Activated CD4-positive, alpha-beta T cell treated with anti-CD3 and anti-CD28 coated beads, Interleukin-2, Interleukin-6, amounts not matched to agents 100 ng/mL and 50 ng/mL, durations not matched to agents 16 hours and 8 hours (primary cell): ENCODE measurements at places on chromosomes 2 and 18.

GRCh38 chr2:181683518-181684453 is 3.5 kb upstream of the NEUROD1 start:
- DNase-seq = no peak

GRCh38 chr2:204743393-204743960 is 198.2 kb downstream of the PARD3B start:
- DNase-seq = no peak

DNA sequence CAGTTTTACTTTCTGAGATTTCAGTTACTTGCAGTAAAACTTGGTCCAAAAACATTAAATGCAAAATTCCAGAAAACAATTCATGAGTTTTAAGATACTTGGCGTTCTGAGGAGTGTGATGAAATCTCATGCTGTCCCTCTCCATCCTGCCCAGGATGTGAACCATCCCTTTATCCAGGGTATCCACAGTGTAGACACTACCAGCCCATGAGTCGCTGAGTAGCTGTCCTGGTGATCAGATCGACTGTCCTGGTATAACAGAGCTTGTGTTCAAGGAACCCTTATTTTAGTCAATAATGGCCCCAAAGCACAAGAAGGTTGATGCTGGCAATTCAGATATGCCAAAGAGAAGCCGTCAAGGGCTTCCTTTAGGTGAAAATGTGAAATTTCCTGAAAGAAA is 3.2 kb downstream of the SP100 start:
- no peak for DNase-seq

DNA sequence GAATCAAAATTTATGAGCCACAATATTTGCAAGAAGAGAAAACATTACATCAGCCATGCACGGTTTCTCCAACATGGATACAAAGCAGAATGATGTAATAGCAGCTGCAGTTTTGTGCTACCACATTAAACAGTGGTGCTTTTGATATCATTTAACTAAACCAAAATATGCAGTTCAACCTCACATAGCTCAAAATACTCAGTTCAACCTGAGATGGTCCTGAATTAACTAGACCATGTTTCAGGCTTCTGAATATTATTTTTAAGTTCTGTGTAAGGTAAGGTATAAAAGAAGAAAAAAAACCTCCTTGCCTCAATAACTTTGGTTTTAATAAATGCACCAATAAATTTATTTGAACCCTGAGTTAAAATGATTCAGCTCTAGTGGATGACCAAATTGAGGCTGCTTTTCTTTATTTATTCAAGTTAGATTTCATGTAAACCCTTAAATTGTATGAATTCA is 18.8 kb upstream of the TSPYL6 start:
- DNase-seq = peak; percentile 14

GRCh38 chr18:36843784-36844183 is 14.9 kb downstream of the KIAA1328 start:
- no peak for DNase-seq

DNA sequence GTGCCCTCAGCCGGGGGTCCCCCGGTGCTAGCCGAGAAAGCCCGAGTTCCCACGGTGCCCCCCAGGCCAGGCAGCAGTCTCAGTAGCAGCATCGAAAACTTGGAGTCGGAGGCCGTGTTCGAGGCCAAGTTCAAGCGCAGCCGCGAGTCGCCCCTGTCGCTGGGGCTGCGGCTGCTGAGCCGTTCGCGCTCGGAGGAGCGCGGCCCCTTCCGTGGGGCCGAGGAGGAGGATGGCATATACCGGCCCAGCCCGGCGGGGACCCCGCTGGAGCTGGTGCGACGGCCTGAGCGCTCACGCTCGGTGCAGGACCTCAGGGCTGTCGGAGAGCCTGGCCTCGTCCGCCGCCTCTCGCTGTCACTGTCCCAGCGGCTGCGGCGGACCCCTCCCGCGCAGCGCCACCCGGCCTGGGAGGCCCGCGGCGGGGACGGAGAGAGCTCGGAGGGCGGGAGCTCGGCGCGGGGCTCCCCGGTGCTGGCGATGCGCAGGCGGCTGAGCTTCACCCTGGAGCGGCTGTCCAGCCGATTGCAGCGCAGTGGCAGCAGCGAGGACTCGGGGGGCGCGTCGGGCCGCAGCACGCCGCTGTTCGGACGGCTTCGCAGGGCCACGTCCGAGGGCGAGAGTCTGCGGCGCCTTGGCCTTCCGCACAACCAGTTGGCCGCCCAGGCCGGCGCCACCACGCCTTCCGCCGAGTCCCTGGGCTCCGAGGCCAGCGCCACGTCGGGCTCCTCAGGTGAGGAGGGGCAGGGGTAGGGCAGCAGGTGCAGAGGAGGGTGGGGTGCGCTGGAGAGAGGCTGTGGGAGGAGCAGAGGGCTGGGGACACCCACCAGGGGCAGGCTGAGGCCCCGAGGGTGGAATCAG is 14.1 kb upstream of the GMPPA start:
- no peak for DNase-seq

DNA sequence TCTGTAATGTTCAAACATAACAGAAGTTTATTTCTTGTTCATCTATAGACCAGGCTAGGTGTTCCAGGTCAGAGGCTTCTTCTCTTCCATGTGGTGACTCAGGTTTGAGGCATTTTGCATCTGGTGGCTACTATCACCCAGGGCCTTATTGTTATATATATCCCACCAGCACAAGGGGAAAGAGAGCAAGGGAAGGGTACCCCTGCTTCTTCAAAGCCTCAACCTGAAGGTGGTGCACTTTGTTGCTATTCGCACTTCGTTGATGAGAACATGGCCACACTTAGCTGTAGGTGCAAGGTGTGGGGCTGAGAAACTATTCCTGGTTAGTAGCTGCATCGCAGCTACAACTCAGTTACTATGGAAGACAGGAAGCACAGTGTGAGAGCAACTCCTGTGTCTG is 27.4 kb upstream of the SLC3A1 start:
- no peak for DNase-seq

GRCh38 chr2:206098471-206098870 is 12.5 kb upstream of the INO80D start:
- DNase-seq = no peak

- no peak for DNase-seq
Observed at GRCh38 chr2:240306185-240306584, 129.3 kb upstream of the GPC1 start.

DNA sequence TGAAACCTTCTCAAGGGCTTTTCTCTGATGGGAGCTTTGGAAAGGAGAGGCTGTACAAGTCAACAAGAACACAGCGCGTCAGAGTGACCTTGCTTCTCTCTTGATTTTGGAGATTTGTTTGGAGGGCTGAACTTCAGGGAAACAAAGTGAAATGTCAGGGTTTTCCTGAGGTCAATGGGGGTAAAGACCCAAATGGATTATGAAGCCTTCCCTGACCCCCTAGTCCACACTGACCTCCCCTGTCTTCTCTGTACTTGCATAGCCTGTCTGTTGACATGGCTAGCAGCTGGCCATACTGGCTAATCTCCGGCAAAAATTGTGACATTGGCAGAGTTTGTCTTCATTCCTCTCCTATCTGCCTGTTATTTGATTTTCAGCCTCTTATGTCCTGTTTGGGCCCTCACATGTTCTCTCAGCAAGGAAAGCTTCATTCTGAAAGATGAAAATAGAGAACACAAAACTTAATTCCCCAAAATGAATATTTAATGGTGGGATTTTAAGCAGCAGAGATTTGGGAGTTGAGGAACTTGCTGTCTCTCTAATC is 149.3 kb upstream of the HAAO start:
- no peak for DNase-seq

DNA sequence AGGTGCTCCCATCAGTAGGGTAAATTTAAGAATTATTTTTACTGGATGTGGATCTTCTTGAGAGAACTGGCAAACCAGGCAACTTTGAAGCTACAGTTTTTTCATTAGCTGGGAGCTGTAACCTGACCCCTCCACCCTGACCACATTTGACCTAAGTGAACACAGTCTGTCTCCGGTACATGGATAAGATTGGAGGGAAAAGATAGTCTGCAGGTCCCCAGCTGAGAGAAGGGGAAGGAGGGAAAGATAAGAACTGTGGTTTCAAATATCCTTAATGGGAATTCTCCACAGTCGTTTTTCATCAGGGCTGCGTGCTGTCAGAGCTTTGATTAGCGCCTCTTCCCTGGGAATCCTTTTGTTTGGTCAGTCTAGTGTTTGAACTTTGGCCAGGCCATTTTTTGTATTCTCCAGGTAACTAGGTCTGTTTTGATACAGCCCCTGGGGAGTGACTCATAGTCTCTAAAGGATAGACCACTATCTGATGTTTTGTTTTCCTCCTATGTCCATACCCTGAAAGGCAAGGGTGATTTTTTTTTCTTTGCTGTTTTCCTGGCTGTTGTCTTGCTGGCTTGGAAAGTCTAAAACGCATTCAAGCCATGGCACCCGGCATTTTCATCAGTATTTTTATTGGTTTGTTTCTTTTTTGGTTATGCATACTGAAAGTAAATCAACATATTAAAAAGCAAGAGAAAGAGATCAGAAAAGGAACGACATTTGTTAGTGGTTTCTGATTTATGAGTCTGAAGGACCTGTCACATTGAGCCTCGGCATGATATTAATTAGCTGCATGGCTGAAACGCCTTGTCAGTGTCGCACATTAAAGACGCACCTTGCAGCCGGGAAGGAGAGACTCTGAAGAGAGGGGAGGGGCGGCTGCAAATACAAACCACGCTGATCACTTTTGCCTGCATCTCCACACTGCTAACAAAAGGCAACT is 183.4 kb upstream of the FN1 start:
- no peak for DNase-seq

DNA sequence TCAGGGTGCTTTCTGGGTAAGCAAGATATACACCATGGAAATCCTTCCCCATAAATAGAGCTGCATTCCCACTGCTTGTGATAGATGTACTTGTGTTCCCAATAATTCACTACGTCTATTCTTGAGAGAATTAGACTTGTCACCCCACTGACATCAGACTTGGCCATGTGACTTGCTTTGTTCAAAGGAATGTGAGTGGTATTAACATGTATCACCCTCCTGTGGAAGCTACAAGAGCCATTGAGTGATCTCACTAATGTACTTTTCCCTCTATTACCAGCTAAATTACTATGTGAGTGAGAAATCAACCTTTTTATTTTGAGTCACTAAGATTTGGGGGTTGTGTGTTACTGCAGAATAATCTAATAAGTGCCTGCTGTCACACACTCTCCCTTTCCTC is 176.0 kb downstream of the CCDC178 start:
- DNase-seq = no peak

DNA sequence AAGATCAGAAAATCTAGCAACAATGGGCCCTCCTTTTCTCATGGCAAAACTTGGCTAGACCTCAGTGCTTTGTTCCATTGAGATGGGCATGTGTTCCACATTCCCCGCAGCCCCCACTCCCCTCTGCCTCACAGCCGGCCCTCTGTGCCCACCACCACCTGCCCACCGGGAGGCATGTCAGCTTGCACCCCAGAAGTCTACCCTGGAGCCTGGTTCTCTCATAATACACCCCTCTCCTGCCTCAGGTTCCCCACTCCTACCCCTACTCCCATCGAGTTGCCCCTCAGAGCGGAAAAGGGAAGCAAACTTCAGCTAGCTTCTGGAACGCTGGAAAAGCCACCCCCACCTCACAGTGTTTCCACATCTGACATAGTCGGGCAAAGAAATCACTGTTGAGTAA is 219.0 kb downstream of the ANAPC1 start:
- DNase-seq = no peak

DNA sequence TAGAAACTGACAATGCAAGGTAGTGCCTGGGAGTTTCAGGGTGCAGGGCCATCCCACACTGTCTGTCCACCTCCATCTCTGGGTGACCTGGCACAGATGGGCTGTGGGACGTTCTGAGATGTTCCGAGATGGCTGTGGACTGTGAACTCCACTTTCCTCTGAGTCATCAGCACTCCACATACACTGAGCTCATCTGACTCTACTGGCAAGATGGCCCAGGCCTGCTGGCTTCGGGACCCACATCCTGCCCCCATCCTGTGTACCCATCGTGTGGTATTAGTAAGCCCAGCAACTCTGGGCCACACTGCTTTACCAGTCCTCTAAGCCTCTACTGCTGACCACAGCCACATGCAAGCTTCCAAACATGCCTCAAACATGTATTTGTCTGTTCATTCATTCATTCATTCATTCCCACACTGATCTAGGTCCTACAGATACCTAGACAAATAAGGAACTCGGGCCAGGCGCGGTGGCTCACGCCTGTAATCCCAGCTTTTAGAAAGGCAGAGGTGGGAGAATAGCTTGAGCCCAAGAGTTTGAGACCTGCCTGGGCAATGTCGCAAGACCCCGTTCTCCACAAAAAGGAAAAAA is 124.8 kb upstream of the CXCR4 start:
- peak; percentile 75 for DNase-seq
